ENCODE measurements at places on chromosomes 4 and X. TPM values are rescaled to one million over a fixed set of nuclear protein-coding genes. Genes with fewer than 3 reads are reported as not detected.

DNA sequence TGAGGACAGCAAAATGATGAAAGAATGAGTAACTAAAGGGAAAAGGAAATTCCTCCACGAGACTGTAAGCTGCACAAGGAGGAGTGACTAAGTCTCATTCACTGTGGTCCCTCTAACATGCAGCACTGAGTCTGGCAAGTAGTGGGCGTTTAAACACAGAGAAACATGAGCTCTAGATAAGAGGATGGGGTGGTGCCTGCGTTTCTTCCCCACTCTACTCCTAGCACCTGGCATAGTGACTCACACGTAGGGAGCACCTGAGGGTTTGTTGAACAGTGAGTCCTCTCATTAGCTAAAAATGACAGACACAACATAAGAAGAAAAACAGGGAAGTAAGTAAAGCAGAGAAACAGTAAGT is 105.8 kb upstream of the CBR4 start:
- H3K27me3 ChIP-seq, result no peaks in the 10 kb centered on the region
- peak overlapping the region; percentile 85 for H3K27ac ChIP-seq
- no peak for DNase-seq

- H3K4me1 ChIP-seq, result no peaks in the 10 kb centered on the region
- no peak overlapping the region for H3K27ac ChIP-seq
- peak; percentile 85 for DNase-seq
- no peak overlapping the region for H3K4me3 ChIP-seq
- H3K27me3 ChIP-seq, result no peaks in the 10 kb centered on the region
Measured at GRCh38 chr4:37767546-37767945, 58.9 kb upstream of the PGM2 start.

- no peak overlapping the region for H3K27ac ChIP-seq
- no peaks in the 10 kb centered on the region for H3K4me1 ChIP-seq
- peak; percentile 40 for DNase-seq
- H3K4me3 ChIP-seq, result no peak overlapping the region
Measured at GRCh38 chr4:3452376-3452775, 10.6 kb downstream of the HGFAC start.

DNA sequence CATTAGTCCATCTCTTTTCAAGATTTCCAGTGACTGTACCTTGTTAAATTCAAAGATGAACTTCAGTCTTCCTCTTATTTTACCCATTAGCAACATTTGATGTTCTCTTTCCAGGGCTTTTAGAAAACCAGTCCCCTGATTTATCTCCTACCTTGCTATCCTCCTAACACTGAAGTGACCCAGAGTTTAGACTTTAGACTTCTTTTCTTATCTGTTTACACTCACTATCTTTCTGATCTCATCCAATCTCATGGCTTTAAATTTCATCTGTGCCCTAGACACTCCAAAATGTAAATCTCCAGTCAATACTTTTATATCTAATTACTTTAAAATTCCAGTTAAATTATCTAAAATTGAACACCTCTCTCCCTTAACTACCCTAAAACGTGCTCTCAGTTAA is 13.5 kb upstream of the CXXC4 start:
- H3K36me3 ChIP-seq, result no peaks in the 10 kb centered on the region
- H3K27me3 ChIP-seq, result no peaks in the 10 kb centered on the region
- DNase-seq, result no peak
- no peak overlapping the region for H3K27ac ChIP-seq
- no peak overlapping the region for H3K4me3 ChIP-seq

DNA sequence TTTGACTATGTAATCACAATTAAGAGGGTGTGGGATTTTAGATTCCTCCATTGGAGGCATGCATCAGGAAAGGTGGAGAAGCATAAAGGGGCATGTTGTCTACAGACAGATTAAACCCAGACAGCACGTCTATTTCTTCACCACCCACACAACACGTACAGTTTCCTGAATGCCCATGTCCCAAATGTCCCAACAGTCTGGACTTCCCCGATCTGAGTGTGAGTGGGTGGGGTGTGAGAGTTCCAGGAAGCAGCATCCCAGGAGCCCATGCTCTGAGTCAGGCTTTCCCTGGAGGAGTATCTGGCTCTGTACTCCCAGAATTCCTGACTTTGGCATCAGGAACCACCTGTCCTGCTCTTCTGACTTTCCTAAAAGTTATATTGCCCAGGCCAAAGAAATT is 30.8 kb upstream of the NDP start:
- no peak for DNase-seq
- H3K36me3 ChIP-seq, result no peaks in the 10 kb centered on the region
- no peaks in the 10 kb centered on the region for H3K27me3 ChIP-seq
- no peaks in the 10 kb centered on the region for H3K4me1 ChIP-seq
- no peak overlapping the region for H3K27ac ChIP-seq

DNA sequence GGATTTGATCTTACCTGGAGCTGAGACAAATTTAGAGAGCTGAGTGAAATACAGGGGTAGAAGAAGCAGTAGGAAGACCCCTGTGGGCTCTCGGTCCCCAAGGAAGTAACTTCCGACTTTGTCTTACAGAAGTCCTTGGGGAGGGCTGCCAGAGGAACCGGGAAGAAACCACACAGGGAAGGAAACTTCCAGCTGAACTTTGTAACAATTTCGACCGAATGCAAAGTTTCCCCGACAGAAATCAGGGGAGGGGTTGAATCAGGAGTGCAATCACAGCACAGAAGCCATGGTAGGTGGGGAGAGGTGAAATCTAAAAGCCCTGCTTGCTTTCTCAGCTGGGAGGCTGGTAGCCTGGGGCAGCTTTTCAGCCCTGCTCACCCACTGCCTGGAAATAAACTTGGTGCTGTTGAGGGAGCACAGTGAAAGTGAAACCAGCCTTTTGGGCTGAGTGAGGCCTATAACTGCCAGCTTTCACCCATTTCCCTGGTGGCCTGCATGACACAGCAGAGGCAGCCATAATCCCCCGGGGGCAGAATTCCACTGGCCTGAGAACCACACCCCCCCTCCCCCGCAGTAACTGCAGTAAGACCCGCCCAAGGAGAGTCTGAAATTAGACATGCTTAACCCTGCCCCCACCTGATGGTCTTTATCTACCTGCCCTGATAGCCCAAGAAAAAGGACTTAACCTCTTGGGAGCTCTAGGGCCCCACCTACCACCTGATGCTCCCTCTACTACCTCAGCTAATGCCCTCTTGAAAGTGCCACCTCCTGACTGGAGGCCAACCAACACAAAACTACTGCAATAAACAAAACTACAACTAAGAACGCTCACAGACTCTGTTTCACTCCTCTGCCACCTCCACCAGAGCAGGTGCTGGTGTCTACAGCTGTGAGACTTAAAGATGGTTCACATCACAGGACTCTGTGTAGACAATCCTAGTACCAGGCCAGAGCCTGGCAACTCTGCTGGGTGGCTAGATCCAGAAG is 248.2 kb downstream of the PARM1 start:
- H3K4me1 ChIP-seq, result no peaks in the 10 kb centered on the region
- DNase-seq, result no peak
- no peaks in the 10 kb centered on the region for H3K27me3 ChIP-seq
- peak overlapping the region; percentile 24 for H3K27ac ChIP-seq
- H3K36me3 ChIP-seq, result no peaks in the 10 kb centered on the region
- H3K4me3 ChIP-seq, result no peak overlapping the region

GRCh38 chr4:40375620-40376019 is 40.5 kb downstream of the CHRNA9 start:
- H3K4me1 ChIP-seq, result no peaks in the 10 kb centered on the region
- no peak overlapping the region for H3K4me3 ChIP-seq
- H3K27ac ChIP-seq, result no peak overlapping the region
- no peak for DNase-seq
- no peaks in the 10 kb centered on the region for H3K36me3 ChIP-seq

DNA sequence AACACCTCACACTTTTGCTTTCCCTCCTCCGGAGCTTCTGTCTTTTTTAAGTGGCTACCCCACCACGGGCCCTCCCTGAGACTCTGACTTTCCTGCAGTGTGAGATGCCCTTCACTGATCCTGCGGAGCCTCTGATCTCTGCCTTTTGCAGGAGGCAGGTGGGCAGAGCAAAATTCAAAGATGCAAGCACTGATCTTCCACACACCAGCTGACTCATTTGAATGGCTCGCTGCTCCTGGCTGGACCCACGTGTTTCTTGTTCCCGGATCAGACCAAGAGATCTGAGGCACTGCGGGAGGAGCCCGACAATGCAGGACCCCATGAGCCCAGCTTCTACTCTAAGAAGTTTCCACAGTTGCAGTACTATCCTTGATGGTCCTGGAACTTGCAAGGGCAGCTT is 1607.9 kb upstream of the TENM3 start:
- H3K4me3 ChIP-seq, result no peak overlapping the region
- no peaks in the 10 kb centered on the region for H3K27me3 ChIP-seq
- no peak overlapping the region for H3K27ac ChIP-seq
- H3K4me1 ChIP-seq, result no peaks in the 10 kb centered on the region

DNA sequence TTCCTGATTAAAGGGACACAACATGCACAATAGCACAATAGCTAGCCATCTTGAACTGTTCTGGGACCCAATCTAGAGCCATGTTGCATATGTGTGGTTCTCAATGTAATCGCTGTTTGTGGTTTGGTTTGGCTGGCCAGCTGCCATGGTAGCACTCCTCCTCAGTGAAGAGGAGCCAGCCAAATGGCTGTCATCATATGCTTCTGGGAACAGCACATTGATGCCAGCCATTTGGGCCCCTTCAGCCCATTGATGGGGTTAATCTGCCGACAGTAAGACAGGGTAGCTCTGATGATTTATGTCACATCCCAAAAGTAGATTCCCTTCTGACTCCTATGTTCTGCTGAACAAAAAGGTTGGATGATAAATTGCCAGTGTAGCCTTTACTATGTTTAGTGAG is 48.5 kb downstream of the AWAT2 start:
- no peak overlapping the region for H3K27ac ChIP-seq
- no peak overlapping the region for H3K4me3 ChIP-seq
- DNase-seq, result no peak
- no peaks in the 10 kb centered on the region for H3K27me3 ChIP-seq
- H3K4me1 ChIP-seq, result no peaks in the 10 kb centered on the region
- H3K36me3 ChIP-seq, result no peaks in the 10 kb centered on the region

GRCh38 chrX:38880296-38880854 is 79.1 kb downstream of the MID1IP1 start:
- H3K4me3 ChIP-seq, result no peak overlapping the region
- no peak overlapping the region for H3K27ac ChIP-seq
- no peak for DNase-seq

DNA sequence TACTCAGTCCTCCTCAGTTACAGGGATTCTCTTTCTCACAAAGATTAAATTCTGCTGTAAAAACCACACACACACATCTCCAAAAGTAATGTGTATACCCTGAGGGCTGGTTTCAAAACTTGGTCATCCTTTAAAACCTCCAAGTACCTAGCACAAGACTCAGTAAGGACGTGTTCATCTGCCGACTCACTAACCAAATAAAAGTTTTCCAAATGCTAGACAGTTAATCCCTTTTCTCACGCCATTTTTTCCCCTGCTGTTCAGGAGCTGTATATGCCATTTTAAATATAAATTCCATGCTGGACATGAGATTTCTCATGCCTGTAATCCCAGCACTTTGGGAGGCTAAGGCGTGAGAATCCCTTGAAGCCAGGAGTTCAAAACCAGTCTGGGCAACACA is 3.9 kb upstream of the SAT1 start:
- no peaks in the 10 kb centered on the region for H3K4me1 ChIP-seq
- no peaks in the 10 kb centered on the region for H3K27me3 ChIP-seq
- H3K27ac ChIP-seq, result no peak overlapping the region
- DNase-seq, result no peak

GRCh38 chr4:84740057-84740456 is 157.1 kb downstream of the CDS1 start:
- H3K4me3 ChIP-seq, result no peak overlapping the region
- H3K36me3 ChIP-seq, result peaks cover 66% of the 10 kb centered on the region
- H3K27ac ChIP-seq, result no peak overlapping the region
- H3K27me3 ChIP-seq, result no peaks in the 10 kb centered on the region
- no peaks in the 10 kb centered on the region for H3K4me1 ChIP-seq
- peak; percentile 76 for DNase-seq

DNA sequence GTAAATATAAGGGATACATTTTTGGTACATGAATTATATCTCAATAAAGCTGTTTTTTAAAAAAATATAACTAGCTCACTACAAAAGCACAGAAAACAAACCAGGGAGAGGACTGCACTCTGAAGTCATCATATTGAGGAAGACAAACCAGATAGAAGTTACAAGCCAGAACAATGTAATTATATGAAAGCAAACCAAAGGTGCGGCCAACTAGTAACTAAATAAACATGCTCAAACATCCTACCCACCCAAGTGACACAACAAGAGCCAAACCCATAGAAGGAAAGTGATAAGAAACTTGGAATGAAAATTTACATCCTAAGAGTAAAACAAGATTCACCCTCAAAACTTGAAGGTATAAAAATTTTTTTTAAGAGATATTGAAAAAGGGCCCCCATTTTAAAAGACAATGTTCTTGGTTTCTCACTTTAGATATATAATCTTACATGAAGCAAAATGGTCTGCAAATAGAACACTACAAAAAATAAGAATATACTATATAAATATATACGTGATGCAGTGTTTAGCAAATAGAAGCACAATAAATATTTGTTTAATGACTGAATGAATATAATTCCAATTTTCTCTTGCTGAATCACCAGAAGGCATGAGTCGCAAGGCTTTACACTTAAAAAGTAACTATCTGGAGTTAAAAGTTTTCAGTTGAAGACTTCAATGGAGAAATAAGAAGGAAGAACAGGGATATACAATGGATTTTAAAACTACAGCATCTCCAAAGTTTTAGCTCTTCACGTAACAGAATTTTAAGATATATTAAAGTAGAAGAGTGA is 4.0 kb upstream of the SH3D19 start:
- H3K36me3 ChIP-seq, result no peaks in the 10 kb centered on the region
- DNase-seq, result no peak
- H3K4me1 ChIP-seq, result no peaks in the 10 kb centered on the region
- H3K4me3 ChIP-seq, result no peak overlapping the region
- H3K27ac ChIP-seq, result no peak overlapping the region

GRCh38 chrX:52341493-52341892 is 27.3 kb upstream of the XAGE2 start:
- H3K4me3 ChIP-seq, result no peak overlapping the region
- no peaks in the 10 kb centered on the region for H3K36me3 ChIP-seq
- H3K27me3 ChIP-seq, result no peaks in the 10 kb centered on the region
- no peaks in the 10 kb centered on the region for H3K4me1 ChIP-seq

- no peaks in the 10 kb centered on the region for H3K36me3 ChIP-seq
- no peaks in the 10 kb centered on the region for H3K4me1 ChIP-seq
- no peak for DNase-seq
Measured at GRCh38 chr4:98529970-98530569, 128.3 kb downstream of the TSPAN5 start.

DNA sequence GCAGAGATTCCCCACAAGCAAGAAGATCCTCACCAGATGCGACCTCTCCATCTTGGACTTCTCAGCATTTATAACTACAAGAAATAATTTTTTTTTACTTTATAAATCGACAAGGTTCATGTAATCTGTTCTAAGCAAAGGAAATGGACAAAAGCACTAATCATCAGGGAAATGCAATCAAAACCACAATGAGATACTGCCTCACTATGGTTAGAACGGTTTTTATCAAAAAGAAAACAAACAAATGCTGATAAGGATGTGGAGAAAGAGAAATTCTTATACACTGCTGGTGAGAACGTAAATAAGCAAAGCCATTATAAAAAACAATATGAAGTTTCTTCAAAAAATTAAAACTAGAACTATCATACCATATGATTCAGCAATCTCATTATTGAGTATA is 1382.6 kb downstream of the ARAP2 start:
- H3K36me3 ChIP-seq, result no peaks in the 10 kb centered on the region
- no peaks in the 10 kb centered on the region for H3K27me3 ChIP-seq
- DNase-seq, result no peak
- no peaks in the 10 kb centered on the region for H3K4me1 ChIP-seq
- H3K4me3 ChIP-seq, result no peak overlapping the region

The AWAT2 gene
- not detected for total RNA-seq

The CABS1 gene
- not detected for total RNA-seq

The PABPC1L2B gene
- total RNA-seq, result not detected

The MID2 gene
- total RNA-seq, result 16.5 TPM

The STATH gene
- not detected for total RNA-seq

The TCEAL5 gene
- total RNA-seq, result 0.28 TPM

The CLDN2 gene
- total RNA-seq, result 140 TPM

Measured in kidney (tissue), 22 donors.